ENCODE measurements at places on chromosomes 11 and 22.

GRCh38 chr11:74452366-74452765, 15.0 kb downstream of the KCNE3 start:
- no peak for DNase-seq
- no peaks in the 10 kb centered on the region for H3K36me3 ChIP-seq
- H3K4me1 ChIP-seq: peaks cover 6% of the 10 kb centered on the region
- no peak overlapping the region for H3K4me3 ChIP-seq

DNA sequence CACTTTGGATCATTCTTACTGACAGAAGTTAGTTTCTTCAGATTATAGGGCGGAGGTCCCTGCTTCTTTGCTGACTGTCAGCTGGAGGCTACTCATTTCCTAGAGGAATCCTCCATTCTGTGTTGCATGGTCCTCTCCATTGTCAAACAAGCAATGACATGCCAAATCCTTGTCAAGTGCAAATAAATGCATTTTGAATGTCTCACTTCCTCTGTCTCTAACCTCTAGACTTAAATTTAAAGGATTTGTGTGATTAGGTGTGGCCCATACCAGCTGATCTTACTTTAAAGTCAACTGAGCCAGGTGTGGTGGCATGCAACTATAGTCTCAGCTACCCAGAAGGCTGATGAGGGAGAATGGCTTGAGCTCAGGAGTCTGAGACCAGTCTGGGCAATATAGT, 458.4 kb upstream of the CCDC179 start:
- H3K4me1 ChIP-seq: no peaks in the 10 kb centered on the region
- H3K36me3 ChIP-seq: no peaks in the 10 kb centered on the region
- DNase-seq: no peak
- no peak overlapping the region for H3K4me3 ChIP-seq
- no peak overlapping the region for H3K27ac ChIP-seq

- no peak overlapping the region for H3K4me3 ChIP-seq
- no peaks in the 10 kb centered on the region for H3K36me3 ChIP-seq
- DNase-seq: no peak
- H3K27me3 ChIP-seq: peaks cover 11% of the 10 kb centered on the region
- H3K4me1 ChIP-seq: no peaks in the 10 kb centered on the region
Observed at GRCh38 chr11:86696451-86696850, 24.0 kb upstream of the ME3 start.

DNA sequence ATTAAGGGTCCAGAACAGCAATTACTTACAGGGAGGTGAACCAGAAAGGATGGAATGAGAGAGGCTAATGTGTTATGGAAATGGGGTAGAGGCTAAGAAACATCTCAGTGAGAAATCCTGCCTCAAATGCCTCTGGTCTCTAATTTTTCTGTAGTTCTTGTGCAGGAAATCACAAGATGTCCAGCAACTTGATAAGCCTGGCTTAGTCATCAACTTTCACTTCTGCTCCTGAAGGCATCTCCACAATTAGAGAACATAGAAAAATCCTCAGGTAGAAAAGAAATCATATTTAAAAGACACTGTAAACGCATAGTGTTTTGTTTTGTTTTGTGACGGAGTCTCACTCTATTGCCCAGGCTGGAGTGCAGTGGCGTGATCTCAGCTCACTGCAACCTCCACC, 18.7 kb downstream of the MRGPRX4 start:
- peaks cover 2% of the 10 kb centered on the region for H3K27me3 ChIP-seq
- H3K4me1 ChIP-seq: peaks cover 3% of the 10 kb centered on the region

GRCh38 chr11:19472679-19473078, 231.9 kb upstream of the E2F8 start:
- no peak overlapping the region for H3K4me3 ChIP-seq
- H3K4me1 ChIP-seq: no peaks in the 10 kb centered on the region
- no peaks in the 10 kb centered on the region for H3K36me3 ChIP-seq
- DNase-seq: no peak
- H3K27me3 ChIP-seq: no peaks in the 10 kb centered on the region

DNA sequence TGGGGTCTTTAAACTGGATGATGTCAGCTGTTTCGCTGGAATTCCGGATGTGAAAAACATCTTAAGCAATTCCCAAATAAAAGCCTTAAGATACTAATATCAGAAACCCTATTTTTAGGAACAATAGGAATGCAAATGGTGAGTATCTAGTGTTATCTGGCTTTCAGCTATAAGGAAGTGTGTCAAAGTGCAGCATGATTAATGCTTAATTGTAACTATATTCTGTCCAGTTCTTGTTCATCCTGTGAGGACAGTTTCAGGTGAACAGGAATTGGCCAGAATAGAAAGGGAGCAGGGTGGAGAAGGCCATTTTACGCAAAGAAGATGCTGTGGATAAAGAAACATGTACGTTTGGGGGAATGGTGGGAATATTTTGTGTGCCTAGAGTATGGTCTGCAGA, 108.2 kb downstream of the RASSF10 start:
- H3K27me3 ChIP-seq: peaks cover 7% of the 10 kb centered on the region
- no peak overlapping the region for H3K4me3 ChIP-seq
- H3K27ac ChIP-seq: no peak overlapping the region
- H3K4me1 ChIP-seq: no peaks in the 10 kb centered on the region

- no peaks in the 10 kb centered on the region for H3K27me3 ChIP-seq
- no peak overlapping the region for H3K27ac ChIP-seq
- no peak overlapping the region for H3K4me3 ChIP-seq
Observed at GRCh38 chr22:37467391-37467955, 18.7 kb downstream of the MFNG start.

- no peak overlapping the region for H3K27ac ChIP-seq
- no peak for DNase-seq
- peaks cover 2% of the 10 kb centered on the region for H3K36me3 ChIP-seq
- no peaks in the 10 kb centered on the region for H3K4me1 ChIP-seq
Observed at GRCh38 chr11:83571302-83571701, 285.1 kb upstream of the CCDC90B start.

DNA sequence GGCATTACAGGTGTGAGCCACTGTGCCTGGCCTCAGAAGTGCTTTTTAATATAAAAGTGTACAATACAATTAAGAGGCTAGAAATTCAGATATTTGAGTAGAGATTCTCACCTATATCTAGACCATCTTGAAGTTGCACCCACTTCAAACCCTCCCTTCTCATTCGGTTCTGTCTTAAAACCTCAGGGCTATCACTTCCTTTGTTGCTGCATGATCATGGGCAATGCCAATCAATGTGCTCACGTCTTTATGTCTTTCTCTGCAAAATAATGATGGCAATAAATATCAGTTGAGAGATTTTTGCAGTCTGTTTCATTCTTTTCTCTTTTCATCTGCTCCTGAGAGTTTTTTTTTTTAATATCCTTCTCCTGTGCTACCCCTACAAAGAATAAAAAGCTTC, 9.3 kb upstream of the NUP160 start:
- peaks cover 29% of the 10 kb centered on the region for H3K4me1 ChIP-seq
- DNase-seq: peak; percentile 28
- peak overlapping the region; percentile 19 for H3K4me3 ChIP-seq
- H3K27ac ChIP-seq: peak overlapping the region; percentile 86
- H3K36me3 ChIP-seq: no peaks in the 10 kb centered on the region

DNA sequence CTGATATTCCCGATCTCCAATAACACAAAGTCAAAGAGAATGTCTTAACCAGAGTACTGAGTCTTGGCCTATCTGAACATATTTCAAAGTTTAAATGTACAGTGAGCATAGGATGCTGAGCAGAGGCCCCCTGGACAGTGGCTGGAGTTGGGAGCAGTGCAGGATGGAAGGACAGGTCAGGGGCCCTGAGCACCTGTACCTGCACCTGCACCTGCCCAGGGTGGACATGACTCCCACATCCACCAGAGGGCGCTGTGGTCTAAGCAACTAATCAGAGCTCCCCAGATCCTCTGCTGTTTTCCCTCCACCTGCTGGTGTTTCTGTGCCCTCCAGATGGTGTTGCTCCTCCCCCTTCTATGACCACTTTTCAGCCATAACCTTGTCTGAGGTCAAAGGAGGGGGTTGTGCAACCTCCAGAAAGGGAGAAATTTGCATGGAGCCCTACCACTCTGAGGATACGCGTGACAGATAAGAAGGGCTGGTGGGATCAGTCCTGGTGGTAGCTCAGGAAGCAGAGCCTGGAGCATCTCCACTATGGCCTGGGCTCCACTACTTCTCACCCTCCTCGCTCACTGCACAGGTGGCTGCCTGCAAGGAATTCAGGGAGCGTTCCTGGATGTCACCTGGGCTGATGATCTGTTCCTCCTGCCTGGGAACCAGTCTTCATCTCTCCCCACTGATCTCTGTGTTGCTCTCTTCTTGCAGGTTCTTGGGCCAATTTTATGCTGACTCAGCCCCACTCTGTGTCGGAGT, 49.1 kb upstream of the VPREB1 start:
- peak overlapping the region; percentile 81 for H3K4me3 ChIP-seq
- no peaks in the 10 kb centered on the region for H3K36me3 ChIP-seq
- peak overlapping the region; percentile 81 for H3K27ac ChIP-seq
- peak; percentile 93 for DNase-seq
- peaks cover 26% of the 10 kb centered on the region for H3K4me1 ChIP-seq

DNA sequence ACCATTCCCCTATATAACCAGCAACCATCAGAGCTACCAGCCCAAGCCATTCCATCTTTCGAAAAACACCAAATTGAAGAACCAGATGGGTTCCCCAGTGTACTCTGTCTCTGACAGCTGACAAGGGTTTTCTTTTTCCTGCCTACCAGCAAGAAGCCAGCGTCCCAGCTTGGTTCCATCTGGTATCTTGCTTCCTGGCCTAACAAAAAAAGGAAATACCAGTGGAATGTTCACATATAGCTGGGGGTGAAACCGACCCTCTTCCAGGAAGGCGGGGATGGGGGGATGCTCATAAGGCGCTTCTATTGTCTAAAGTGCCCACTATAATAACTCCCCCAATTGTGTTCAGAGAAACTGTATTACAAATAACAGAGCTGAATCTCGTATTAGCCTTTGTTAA, 172.3 kb downstream of the LDLRAD3 start:
- no peak for DNase-seq
- no peak overlapping the region for H3K27ac ChIP-seq
- no peak overlapping the region for H3K4me3 ChIP-seq
- no peaks in the 10 kb centered on the region for H3K36me3 ChIP-seq
- no peaks in the 10 kb centered on the region for H3K4me1 ChIP-seq
- H3K27me3 ChIP-seq: peaks cover 7% of the 10 kb centered on the region

GRCh38 chr22:37198258-37199102, 10.4 kb upstream of the C1QTNF6 start:
- H3K27ac ChIP-seq: peak overlapping the region; percentile 90
- H3K4me3 ChIP-seq: peak overlapping the region; percentile 94
- H3K36me3 ChIP-seq: no peaks in the 10 kb centered on the region
- DNase-seq: peak; percentile 90

GRCh38 chr11:116610190-116610589, 162.6 kb downstream of the BUD13 start:
- H3K36me3 ChIP-seq: peaks cover 1% of the 10 kb centered on the region
- no peak for DNase-seq
- peaks cover 6% of the 10 kb centered on the region for H3K4me1 ChIP-seq
- peaks cover 10% of the 10 kb centered on the region for H3K27me3 ChIP-seq

- peaks cover 4% of the 10 kb centered on the region for H3K4me1 ChIP-seq
- no peak for DNase-seq
- peaks cover 20% of the 10 kb centered on the region for H3K27me3 ChIP-seq
- H3K36me3 ChIP-seq: no peaks in the 10 kb centered on the region
- H3K27ac ChIP-seq: no peak overlapping the region
Observed at GRCh38 chr11:120579611-120580031, 68.1 kb downstream of the GRIK4 start.

DNA sequence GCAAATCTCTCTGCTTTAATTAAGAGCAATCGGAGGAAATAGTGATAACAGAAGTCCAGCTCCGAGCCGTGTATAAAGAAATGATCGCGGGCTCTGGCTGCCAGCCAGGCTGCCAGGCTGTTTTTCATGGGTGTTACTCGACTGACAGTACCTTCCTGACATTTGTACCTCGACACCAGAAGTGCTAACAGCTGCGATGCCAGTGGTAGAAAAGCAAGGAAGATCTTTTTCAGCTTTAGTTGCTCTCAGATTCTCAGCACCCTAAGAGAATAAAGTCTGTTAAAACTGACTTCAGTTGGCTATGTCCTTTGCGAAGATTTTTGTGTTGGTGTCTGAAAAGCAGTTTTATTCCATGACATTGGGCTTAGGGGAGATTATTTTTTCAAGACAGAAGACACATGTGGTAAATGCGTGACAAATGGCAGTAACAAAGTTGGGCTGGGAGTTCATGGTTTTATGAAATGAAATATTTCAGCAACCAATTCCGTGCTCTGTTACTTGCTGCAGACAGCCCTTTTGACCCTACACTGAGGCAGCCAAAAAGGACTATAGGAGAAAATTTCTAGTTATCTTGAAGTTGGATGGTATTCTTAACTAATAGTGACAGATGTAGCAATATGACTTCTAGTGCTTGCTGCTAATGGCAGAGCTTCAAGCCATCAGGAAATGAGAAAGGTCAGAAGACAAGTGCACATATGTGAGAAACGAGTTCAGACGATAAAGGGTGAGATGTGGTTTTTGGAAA, 296.2 kb downstream of the CNTN5 start:
- no peak overlapping the region for H3K4me3 ChIP-seq
- H3K27ac ChIP-seq: no peak overlapping the region
- no peaks in the 10 kb centered on the region for H3K4me1 ChIP-seq
- no peaks in the 10 kb centered on the region for H3K36me3 ChIP-seq
- H3K27me3 ChIP-seq: no peaks in the 10 kb centered on the region

GRCh38 chr11:30788849-30789248, 202.7 kb upstream of the MPPED2 start:
- H3K36me3 ChIP-seq: peaks cover 2% of the 10 kb centered on the region
- DNase-seq: no peak

GRCh38 chr11:34915136-34916014, 804 bp downstream of the APIP start:
- H3K27me3 ChIP-seq: no peaks in the 10 kb centered on the region
- peak overlapping the region; percentile 99 for H3K27ac ChIP-seq
- DNase-seq: no peak
- H3K4me1 ChIP-seq: peaks cover 18% of the 10 kb centered on the region
- H3K36me3 ChIP-seq: peaks cover 6% of the 10 kb centered on the region

DNA sequence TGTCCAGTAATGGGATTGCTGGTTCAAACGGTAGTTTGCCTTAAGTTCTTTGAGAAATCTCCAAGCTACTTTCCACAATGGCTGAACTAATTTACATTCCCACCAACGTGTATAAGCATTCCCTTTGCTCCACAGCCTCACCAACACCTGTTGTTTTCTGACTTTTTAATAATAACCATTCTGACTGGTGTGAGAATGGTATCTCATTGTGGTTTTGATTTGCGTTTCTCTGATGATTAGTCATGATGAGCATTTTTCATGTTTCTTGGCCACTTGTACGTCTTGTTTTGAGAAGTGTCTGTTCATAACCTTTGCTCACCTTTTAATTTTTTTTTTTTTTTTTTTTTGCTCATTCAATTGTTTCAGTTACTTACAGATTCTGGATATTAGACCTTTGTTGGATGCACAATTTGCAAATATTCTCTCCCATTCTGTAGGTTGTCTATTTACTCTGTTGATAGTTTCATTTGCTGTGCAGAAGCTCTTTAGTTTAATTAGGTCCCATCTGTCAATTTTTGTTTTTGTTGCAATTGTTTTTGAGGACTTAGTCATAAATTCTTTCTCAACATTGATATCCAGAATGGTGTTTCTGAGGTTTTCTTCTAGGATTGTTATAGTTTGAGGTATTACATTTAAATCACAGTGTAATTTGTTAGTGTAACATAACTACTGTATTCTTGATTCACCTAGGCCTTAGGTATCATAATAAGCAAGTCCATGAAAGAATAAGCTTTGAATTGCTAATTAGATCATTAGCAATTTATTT, 33.0 kb downstream of the CCDC34 start:
- H3K27ac ChIP-seq: no peak overlapping the region
- no peaks in the 10 kb centered on the region for H3K27me3 ChIP-seq
- no peak overlapping the region for H3K4me3 ChIP-seq
- DNase-seq: no peak
